ENCODE measurements at places on chromosomes 2 and 18. TPM values are rescaled to one million over a fixed set of nuclear protein-coding genes. Genes with fewer than 3 reads are reported as not detected.

DNA sequence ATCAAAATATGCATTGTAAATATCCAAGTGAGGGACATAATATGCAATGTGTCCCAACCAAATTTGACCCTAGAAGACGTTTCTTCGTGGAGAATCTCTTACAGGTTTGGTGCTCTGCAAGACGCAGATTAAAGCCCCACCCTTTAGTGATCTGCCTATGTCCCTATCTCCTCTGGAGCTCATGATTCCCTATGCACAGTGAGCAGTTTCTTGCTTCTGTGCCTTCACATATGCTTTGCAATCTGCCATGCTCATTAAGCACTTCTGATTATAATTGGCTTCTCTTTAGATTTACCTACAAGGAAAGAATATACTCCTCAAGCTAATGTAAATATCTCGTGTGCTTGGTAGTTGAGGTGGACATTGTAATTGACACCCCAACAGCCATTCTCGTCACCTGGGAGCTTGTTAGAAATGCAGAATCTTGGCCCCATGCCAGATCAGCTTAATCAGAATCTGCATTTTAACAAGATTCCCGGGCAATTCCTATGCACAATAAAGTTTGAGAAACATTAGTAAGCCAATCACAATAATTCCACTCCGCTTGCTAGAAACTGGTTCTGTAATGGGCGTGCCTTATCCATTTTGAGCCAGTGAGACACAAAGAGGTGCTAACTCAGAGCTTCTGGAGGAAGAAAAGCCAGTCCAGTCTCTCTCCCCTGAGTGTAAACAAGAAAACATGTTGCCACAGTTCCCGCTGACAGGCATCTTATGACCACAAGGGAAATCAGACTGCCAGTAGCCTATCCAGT lies 2.8 kb upstream of the PUM2 start:
- no peak for DNase-seq

SERPINB5 gene
- total RNA-seq = not detected

DNA sequence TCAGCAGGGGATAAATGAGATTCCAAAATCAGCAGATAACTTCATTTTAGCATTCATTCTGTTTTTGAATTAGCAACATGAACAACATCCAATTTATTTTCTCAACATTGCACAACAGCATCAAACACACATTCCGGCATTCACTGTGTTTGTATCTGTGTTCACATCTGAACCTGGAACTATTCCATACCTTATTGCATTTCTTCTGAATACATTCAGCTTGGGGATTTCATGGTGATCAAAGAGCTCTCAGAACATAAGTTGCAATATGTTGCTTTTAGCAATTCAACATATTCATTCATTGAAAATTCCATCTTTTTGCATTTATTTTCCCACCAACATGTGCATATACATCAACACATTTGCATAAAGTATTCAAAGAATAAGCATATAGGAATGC lies 1431.7 kb upstream of the PIK3C3 start:
- DNase-seq = no peak

DNA sequence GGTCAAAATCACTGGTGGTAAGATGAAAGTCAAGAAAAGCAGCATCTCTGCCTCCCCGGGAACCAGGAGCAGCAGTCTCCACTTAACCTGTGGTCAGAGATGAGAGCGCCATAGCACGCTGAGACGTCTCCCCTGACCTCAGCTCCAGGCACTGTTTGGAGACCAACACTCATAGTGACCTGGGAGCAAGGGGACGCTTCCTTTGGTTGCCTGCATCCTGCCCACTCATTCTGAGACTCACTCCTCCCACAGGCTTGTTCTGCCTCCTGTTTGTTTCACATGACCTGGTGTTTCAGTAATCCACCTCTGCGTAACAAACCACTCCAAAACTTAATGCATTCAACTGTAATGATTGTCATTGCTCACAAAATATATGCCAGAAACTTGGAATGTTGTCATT lies 139.3 kb downstream of the ACOXL start:
- DNase-seq = peak; percentile 59

DNA sequence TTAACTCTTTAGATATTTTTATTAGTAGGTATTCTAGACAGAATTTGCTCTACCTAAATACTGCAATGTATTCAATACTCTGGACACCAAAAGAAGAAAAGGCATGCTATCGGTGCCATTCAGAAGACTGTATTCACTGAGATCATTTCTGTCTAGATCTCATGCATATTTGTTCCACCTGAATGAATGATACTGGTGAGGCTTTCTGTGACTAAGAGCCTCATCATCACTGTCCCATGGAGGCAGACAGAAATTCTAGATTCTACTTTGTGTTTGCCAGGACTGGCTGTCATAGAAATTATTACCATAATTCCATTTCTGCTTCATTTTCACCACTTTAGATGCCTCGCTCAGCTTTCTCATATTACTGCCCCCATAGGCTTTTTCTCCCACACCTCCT lies 340.7 kb downstream of the MBD2 start:
- DNase-seq = no peak

DNA sequence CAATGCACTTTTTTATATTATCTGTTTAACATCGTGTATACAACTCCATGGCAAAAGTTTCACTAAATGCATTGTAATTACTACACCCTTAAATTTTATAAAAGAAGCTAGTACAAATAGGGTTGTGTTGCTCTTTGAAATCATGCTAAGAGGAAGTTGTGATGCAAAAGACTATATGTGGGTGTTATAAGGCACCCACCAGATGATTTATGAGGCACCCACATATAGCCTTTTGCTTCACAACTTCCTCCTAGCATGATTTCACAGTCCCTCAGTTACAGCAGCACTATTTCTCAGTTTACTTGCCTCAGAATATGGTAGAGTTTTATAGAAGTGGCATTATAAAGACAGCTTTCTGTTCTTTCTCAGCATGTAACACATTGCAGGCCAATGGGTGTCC lies 277.3 kb upstream of the DOK6 start:
- no peak for DNase-seq

GRCh38 chr2:39468579-39469451 lies 31.7 kb upstream of the MAP4K3 start:
- DNase-seq = no peak

GRCh38 chr18:46167971-46168370 lies 63.8 kb downstream of the HAUS1 start:
- peak; percentile 29 for DNase-seq

GRCh38 chr2:203988500-203989260 lies 52.1 kb downstream of the ICOS start:
- no peak for DNase-seq

DNA sequence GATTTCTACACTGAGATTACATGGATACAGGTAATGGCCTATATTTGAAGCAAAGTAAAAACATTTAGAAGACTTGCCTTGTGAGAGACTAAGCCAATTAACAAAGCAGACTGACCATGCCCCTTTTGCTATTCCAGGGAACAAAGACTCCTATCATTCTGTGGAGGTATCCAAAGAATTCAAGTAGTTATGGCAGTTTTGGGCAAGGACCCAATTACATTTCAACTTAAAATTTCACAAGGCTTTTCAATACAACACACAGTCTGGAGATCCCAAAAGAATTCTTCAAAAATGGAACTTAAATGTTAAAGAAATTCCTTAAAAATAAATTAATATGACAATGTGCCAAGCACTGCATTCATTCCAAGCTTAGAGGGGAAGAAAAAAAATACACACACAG lies 109.2 kb upstream of the CHRNA1 start:
- DNase-seq = no peak

GPR39 gene
- not detected for total RNA-seq

DNA sequence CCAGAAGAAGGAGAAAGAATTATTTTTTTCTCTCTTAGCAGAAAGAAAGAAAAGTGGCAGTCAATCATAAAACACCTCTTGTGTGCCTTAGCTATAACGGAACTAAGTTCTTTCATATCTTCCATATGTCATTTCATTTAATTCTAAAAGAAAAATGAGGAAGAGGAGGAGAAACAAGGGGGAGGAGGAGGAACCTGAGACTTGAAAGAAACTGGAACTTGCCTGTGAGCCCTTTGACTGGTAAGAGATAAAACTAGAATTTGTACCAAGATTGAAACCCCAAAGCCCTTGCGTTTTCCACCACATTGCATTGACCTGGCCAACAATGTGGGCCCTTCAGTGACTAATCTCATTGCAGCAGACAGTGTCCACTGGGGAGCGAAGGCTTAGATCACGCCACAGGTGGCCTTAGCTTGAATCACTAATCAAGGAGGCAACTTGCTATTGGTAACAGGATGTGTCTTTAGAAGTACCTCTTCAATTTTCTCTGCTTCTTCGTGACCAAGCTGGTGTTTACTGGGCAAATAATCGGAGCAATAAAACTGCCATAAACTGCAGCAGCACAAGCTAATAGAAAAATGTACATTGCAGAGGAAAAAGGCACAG lies 307.9 kb downstream of the CLIP4 start:
- DNase-seq = no peak

GRCh38 chr2:185436787-185437372 lies 301.7 kb upstream of the FSIP2 start:
- no peak for DNase-seq

ANKRD30B gene
- not detected for total RNA-seq

GRCh38 chr2:23361152-23361551 lies 23.8 kb upstream of the KLHL29 start:
- DNase-seq = no peak

GRCh38 chr2:172996387-172996961 lies 79.2 kb upstream of the MAP3K20 start:
- DNase-seq = no peak

- DNase-seq = no peak
Measured at GRCh38 chr18:58808349-58808748, 56.3 kb upstream of the ZNF532 start.

CFC1 gene
- total RNA-seq = not detected

EML6 gene
- total RNA-seq = 0.96 TPM

- no peak for DNase-seq
Measured at GRCh38 chr2:6082625-6083018, 390.4 kb downstream of the SOX11 start.

MTCL1 gene
- 0.51 TPM for total RNA-seq

DNA sequence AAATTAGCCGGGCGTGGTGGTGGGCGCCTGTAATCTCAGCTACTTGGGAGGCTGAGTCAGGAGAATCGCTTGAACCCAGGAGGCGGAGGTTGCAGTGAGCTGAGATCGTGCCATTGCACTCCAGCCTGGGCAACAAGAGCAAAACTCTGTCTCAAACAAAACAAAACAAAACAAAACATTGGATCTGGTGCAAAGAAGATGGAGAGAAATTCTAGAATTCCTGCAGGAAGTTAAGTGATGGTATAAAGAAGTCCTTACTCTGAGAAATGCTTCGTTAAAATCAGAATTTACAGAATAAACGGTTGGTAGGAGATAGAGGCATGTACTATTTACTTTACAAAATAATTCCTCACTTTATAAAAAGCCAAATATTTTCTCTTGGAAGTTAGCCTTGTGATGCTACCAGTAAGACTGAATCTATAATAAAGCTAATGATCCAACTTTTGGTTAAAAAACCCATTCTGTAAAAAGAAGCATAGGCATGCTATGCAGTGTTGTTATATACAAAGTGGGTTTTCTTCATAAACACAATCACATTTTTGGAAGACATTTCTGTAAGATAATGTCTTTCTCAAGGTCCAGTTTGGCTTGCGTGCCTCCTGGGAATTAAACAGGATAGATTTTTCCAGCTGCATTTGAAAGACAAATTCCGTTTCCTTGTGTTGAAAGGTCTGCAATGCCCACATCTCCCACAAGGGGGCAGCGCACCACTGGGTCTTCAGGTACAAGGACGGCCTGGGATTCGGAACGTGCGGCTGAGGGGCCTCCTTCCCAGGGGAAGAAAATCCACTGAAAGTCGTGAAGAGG lies 35.6 kb upstream of the PNO1 start:
- peak; percentile 79 for DNase-seq

Measured in activated T-cell treated with anti-CD3 and anti-CD28 coated beads, Interleukin-2, amount 50 U/mL, for 72 hours (primary cell).